ENCODE measurements at places on chromosomes 1 and 21.

- DNase-seq = no peak
These were observed 21.3 kb downstream of the DENND2C start for GRCh38 chr1:114648503-114648902.

DNA sequence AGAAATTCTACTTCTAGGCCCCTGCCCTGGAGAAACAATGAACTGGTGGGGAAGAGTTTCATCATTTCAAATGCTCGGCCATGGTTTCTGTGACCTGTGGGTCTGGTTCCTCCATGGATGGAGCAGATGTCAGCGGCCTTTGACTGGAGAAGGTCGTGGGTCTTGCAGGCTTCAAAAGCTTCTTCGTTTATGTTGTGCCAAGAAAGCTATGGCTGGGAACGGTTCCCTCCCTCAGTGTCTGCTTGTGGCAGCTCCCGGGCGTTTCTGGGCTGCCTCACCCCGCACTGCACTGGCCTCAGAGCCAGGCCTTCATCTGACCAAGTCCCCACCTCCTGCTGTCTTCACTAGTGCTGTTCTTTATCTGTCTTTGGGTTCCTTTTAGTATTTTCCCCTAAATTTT is 46.4 kb upstream of the POFUT2 start:
- no peak for DNase-seq

- DNase-seq = no peak
These were observed 22.8 kb upstream of the CSF1 start for GRCh38 chr1:109887884-109888283.

DNA sequence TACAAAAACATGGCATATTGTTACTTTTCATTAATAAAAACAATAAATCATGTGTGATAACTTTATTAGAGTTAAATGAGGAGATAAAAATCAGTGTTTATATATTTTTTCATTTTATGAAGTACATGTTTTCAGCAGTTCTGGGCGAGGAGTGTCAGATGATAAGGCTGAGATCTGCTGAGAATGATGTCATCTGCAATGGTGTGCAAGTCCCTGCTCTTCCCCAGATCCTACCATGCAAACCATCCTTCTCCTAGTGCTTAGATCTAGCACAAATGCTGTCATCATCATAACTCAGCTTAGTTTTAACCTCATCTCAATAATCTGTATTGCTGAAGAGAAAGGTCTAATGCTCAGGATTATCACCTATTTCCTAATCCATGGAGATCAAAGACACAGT is 214.4 kb upstream of the DAB1 start:
- no peak for DNase-seq

- peak; percentile 64 for DNase-seq
These were observed 17.9 kb upstream of the MIIP start for GRCh38 chr1:12001249-12001917.

DNA sequence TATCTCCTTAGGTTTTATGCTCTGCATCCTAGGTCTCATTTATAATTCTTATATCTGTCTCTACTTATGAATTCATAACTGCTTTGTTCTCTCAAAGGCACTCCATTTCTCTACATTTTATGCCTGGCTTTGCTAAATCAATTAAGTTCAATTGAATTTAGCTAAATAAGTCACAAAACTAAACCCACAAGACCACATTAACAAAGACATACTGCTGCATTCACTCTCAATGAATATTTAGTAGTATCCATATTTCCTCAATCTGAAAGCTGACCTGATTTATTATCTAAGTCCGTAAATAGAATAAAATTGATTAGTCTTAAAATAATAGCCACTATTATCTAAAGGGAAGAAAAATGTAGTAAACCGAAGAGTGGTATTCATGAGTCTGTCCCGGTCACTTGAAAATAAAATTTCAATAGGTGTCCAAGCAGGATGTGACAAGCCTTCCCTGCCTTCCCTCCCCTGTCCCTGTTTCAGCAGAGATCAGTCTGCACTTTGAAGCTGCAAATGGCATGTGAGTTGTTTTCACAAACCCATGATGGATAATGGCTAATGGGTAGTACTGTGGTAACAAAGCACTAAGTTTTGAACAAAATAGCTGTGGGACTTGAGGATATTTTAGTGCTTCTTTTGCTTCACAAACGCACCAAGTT is 295.0 kb upstream of the NCAM2 start:
- DNase-seq = no peak

DNA sequence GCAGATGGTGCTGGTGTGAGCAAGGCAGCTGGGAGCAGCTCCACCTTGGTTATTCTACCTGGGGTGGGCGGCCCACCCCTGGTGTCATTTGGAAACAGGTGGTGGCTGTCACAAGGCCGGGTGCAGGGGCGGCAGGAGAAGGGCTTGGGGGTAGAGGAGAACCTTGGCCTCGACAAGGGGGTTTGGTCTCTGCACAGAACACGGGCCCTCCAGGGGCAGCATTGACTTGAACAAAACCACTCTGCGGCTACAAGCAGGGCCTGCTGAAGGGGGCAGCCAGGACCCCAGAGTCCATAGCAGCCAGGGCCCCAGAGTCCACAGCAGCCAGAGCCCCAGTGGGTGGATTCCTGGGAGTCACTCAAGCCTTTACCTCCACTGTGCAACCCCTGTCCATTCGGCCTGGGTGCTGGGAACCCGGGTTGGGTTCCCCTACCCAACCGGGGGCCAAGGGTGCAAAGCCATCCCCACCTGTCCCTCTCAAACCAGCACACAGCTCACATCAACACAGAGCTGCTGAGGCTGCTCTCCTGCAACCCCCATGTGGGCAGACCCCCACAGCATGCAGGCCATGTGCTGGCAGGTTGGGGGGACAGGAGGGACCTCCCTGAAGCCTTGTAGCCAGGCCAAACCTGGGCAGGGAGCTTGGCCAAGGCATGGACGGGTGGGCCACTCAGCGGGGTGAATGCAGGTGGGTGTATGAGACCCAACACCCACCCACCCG is 7.7 kb downstream of the TRIM11 start:
- DNase-seq = no peak

DNA sequence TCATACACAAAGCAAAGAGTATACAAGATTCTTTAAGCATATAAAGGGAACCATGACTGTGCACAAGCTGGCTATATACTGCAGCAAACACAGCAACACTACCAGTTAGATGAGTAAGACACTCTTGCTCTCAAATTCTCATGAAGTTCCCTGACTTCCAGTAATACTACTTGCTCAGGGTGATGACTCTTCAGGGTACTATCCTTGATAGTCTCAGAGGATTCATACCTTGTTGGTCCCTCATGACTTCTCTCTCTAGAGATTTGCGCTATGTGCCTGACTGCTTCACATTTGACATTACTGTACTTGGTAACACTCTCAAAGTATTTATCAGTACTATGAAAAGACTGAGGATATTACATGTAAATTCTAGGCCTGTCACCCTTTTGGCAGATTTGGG is 159.8 kb upstream of the ZRANB2 start:
- DNase-seq = no peak

- DNase-seq = no peak
These were observed 40.5 kb upstream of the KCNE1 start for GRCh38 chr21:34552360-34553098.

GRCh38 chr1:215137985-215138384 is 55.4 kb downstream of the KCNK2 start:
- DNase-seq = no peak

DNA sequence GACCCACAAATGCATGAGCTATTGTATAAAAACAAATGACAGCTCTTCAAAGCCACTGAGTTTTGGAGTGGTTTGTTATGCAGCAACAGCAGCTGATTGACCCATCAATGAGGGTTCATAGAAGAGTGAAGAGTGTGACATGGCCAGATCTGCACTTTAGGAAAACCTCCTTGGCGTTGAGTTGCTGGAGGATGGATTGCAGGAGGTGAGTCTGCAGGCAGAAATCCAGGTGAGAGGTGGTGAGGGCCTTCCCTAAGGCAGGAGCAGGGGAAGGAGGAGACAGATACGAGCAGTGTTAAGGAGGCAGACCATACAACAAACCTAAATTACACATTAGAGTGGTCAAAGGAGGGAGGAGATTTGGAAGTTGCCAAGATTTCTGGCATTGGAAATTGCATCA is 169.3 kb upstream of the CSF3R start:
- DNase-seq = no peak

DNA sequence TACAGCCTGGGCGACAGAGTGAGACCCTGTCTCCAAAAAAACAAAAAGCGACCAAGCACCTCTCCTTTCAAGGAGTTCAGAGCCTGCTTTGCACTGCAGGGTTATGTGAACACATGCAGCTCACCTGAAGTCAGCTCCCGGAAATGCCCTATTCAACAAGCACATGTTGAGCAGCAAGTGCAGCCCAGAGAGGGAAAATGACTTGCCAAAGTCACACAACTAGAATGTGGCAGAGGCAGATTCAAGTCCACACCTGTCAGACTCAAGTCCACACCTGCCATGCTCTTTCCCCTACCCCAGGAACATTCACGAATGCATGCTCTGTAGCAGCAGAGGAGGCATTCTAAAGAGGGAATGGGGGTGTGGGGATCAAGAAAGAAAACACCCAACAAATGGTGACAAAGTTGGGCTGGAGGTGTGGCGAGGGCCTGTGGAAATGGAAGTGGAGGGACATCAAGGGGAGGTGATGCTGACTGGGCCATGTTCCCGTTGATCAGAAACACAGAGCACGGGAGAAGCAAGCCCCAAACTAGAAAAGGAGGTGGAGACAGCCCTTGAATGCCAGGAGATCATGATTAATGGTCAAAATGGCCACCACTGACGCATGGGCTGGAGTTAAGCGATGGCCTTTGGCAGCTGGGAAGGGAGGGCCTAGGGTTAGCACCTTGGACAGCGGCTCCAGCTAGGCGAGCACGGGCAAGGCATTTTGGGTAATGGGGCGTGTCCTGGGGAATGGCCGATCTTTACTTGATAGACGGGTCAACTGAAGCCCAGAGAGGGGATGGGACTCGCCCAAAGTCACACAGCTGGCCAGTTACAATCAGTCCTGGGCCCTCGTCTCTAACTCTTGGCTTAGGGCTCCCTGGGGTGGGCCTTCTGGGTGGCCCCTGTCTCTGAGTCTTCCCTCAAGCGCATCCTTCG is 21.5 kb downstream of the RAP1GAP start:
- peak; percentile 90 for DNase-seq

DNA sequence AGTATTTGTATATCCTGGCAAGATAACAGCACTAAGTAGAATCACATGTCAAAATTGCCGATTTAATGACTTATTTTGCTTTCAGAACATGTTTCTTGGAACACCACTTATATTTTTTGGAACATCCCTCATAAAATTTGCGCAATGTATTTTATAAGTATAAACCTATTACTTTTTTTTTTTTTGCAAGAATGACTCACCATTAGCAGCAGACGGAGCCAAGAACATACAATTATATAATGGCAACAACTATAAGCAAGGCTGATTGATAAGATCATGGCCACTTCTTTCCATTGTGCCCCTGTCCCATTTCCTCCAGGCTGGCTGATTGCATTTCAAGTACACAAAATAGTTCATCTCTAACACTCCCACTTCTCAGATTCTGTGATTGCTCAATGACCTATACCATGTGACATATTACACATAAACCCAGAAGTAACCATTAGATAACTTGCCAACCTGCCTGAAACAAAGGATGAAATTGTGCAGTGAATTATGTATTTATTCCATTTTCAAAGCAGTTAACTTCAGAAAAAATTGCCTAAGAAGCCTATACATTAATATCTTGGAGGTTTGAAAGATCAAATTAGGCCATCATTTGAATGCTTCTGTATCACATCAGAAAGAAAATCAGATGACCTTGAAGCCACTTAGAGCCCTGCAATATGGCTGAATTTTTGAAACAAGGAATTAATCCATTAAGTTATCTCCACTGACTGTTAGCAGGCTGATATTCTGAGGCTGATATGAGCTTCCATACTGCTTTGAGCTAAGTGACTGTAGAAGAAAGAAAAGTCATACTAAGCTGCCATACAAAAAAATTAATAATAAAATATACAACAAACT is 77.8 kb upstream of the PRMT6 start:
- no peak for DNase-seq

GRCh38 chr1:30912224-30912623 is 3.7 kb upstream of the SDC3 start:
- DNase-seq = no peak

GRCh38 chr1:67281244-67281643 is 26.4 kb upstream of the IL12RB2 start:
- no peak for DNase-seq
